ENCODE measurements at places on chromosomes 12 and 14.

- DNase-seq = no peak
These were observed 155.2 kb upstream of the ALG10B start for GRCh38 chr12:38161123-38162000.

DNA sequence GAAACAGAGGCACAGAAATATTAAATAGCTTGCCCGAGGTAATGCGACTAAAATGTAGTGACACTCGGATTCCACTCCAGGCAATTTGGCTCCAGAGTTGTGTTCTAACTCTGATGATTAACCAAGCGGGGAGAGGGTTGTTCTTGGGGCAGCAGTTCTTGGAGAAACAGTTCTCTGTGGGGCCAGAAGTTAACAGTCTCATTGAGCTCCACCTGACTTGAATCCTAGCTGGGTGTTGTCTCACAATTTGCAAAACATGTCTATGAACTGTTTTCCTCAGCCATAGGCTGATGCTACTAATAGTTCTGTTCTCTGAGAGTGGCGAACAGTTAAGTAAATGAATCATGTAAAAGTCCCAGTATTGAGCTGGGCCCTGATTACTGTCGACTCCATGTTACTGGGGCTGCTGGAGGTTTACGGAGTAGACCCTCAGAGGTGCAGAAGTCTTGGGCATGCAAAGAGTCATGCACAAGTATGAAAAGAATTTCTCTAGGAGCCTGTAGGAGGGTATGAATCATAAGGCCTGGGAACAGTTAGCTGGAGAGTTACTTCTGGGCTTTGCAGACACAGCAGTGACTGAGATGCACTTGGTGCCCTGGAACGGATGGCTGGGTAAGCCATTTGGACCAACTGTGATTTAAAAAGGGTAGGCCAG lies 15.4 kb upstream of the NIN start:
- DNase-seq = no peak

DNA sequence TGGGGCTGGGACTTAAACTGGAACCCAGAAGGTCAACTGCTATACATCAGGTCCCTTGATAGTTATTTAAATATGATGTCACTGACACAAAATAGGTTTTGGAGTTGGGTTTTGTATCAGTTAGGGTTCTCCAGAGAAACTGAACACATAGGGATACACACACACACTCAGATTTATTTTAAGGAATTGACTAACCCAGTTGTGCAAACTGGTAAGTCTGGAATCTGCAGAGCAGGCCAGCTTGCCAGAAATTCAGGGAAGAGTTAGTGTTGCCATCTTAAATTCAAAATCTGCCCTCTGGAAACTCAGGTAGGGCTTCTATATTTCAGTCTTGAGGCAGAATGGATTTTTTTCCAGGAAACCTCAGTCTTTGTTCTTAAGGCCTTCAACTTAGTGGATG lies 36.9 kb downstream of the MAPK1IP1L start:
- DNase-seq = no peak

DNA sequence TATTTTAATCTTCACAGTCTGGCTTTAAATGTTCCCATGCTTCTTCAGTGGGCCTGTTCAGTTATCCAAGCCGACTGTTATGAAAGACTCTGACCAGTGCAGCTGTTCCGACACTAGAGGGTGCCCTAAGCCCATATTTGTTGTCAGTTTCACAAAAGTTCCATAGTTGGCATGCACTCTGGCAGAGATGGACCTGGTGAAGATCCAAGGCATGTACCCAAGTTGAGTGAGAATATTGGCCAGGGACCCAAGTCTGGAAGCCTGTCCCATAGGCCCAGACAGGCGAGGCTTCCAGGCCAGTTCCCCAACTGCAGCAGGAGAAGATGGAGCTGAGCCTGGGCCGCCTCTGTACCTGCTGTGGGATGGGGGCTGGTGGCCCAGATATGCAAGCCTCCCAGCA lies 27.4 kb upstream of the GUCY2C start:
- no peak for DNase-seq

DNA sequence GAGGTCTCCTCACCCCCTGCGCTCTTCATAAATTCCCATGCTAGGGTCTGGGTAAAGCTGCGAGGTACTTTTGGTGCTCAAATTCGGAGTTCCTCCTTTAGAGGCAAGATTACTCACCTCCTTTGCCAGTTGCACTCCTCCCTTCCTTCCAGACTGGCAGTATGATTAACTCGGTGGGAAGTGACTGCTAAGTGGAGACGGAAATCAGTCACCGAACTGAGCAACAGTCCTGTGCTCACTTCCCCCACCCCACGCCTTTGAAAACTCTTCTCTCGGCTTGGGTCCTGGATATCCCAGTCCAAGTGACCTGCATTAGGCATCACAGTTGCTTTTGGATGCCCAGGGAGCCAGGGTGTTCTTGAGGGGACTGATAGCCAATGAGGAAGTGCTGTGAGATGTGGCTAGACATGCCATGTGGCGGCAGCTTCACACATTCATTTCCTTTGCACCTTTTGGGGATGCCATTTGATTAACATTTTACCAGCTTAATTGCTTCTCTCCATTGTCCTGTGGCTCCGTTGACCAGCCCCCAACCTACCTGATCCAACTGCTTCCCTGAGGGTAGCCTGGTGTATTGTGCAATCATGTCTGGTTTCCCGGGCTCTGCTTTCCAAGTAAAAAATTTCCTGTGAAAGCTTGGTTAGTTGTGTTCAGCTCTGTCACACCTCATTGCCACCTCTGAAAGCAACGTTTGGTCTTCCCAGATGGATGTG lies 840 bp downstream of the PNP start:
- peak; percentile 52 for DNase-seq

- DNase-seq = no peak
These were observed 23.8 kb downstream of the CFAP251 start for GRCh38 chr12:121942145-121942718.

GRCh38 chr12:13851828-13852227 lies 129.6 kb downstream of the GRIN2B start:
- DNase-seq = no peak

- no peak for DNase-seq
These were observed 18.5 kb upstream of the GRIP1 start for GRCh38 chr12:66697404-66697803.

DNA sequence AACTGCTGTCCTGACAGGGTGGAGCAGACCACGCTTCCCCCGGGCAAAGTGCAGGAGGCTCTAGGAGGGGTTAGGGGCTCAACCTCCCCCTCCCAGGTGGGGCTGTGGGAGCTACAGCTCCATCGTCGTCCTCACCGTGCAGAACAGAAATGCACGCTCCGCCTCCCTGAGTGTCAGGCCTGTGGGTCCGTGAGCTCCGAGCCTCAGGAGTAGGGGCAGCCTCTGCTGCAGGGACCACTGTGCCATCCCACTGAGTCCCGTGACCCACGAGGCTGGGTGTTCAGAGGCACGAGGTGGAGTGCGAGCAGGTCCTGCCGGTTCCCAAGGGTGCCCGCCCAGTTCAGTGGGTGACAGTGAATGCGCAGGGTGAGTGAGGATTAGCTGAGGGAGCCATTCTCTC lies 48.6 kb downstream of the CACNA1C start:
- DNase-seq = no peak

DNA sequence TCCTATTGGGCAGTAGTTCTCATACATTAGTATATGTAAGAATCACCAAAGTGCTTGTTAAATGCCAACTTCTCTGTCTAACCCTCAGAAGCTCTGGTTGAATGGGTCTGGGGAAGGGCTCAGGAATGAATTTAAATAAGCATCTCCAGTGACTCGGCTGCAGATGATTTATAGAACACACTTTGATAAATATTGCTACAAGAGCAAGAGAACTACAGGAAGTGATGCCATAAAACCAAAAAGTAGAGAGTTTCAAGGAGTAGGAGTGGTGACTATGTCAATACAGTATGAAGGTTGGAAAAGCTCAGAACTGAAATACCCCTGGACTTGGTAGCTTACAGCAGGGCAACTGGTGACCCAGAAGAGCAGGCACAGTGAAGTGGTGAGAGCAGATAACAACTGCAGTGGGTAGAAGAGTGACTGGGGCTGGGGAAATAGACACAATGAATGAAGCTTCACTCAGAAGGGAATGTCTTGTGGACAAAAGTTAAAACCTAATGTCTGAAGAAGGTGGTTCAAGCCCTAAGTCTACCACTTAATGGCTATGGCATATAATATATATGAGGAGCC lies 8.0 kb upstream of the PLEKHA5 start:
- DNase-seq = no peak

DNA sequence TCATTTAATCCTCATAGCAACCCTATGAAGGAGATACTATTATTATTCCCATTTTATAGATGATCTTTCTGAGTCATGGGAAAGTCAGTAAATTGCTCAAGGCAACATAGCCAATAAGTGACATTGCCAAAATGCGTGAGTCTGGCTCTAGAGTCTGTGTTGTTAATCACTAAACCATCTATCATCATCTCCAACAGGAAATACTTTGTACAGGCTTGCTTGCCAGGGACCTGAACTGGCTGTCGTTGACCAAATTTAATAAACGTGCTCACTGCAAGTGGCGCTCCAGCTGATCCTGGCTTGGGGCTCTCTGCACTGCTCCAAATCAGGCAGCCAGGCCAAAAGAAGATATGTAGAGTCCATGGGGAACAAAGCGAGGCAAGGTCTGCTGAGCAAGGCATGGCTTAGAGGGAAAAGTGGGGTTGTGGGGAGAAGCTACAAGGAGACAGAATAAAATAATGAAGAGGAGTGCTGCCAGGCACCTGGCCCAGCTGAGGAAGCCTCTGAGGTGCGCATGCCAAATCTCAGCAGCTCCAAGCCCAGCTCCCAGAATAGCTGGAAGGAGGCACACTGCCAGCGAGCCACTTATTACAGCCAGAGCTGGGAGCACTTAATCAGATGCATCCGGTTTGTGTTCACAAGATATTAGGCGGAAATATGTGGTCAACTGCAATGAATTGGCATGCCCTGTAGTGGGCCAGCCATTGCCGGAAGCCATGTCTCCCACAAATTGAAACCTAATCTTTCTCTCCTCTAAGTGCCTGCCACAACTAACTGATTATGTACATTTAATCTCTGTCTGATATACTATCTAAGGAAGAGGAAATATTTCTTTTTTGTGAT lies 43.3 kb upstream of the PTPRO start:
- DNase-seq = peak; percentile 64

- no peak for DNase-seq
These were observed 393.6 kb downstream of the DPF3 start for GRCh38 chr14:72500234-72500838.

- no peak for DNase-seq
These were observed 176.6 kb downstream of the BCL11B start for GRCh38 chr14:99095369-99095768.

DNA sequence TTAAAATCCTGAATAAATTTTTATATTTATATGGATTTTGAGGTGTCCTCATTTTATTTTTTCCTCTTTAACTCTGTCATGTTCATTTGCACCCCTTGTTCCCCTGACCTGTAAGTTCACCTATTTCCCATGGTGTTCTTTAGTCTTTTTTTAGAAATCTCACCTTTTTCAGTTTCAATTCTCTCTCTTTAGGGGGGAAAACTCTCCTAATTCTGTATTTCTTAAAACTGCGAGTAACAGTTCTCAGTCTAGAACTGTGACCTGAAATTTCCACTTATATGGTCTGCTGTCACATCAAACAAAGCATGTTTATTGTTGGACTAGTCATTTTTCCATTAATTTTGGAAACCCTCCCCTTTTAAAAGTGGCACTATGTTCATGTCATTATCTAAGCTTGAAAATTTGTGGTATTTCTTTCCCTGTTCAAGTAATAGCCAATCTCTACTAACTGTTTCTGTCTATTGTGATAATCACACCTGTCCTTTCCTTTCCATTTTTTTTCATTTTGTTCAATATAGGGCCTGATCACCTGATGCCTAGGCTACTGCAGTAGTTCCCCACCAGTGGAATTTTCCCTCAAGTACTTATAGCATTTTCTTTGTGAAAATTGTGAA lies 14.0 kb upstream of the FBXO33 start:
- DNase-seq = no peak

GRCh38 chr14:70776197-70776596 lies 33.1 kb downstream of the MAP3K9 start:
- DNase-seq = no peak

GRCh38 chr12:104459368-104459909 lies 2.7 kb downstream of the CHST11 start:
- no peak for DNase-seq

DNA sequence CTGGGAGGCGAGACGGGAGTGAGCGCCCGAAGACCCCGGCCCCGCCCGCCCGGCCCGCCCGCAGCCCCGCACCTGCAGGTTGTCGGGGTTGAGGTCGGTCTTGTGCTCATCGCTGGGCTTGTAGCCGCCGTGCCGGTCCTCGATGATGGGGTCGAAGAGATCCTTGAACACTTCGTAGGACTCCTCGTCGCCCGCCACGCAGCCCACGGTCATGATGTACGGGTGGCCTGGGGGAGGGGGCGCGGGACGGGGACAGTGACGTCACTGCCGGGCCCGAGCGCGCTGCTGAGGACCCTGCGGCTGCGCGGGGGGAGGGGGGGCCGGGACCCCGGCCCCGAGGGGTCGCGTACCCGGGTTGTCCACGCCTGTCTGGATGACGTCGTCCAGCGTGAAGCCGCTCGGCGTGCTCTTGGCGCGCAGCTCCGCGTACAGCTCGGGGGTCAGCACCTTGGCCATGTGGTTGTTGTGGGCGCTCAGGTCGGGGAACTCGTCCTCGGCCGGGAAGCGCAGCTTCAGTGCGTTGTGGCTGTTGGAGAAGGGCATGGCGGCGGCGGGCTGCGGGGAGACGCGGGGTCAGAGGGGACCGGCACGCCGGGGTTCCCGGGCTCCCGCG lies 573 bp downstream of the CKB start:
- DNase-seq = peak; percentile 68

DNA sequence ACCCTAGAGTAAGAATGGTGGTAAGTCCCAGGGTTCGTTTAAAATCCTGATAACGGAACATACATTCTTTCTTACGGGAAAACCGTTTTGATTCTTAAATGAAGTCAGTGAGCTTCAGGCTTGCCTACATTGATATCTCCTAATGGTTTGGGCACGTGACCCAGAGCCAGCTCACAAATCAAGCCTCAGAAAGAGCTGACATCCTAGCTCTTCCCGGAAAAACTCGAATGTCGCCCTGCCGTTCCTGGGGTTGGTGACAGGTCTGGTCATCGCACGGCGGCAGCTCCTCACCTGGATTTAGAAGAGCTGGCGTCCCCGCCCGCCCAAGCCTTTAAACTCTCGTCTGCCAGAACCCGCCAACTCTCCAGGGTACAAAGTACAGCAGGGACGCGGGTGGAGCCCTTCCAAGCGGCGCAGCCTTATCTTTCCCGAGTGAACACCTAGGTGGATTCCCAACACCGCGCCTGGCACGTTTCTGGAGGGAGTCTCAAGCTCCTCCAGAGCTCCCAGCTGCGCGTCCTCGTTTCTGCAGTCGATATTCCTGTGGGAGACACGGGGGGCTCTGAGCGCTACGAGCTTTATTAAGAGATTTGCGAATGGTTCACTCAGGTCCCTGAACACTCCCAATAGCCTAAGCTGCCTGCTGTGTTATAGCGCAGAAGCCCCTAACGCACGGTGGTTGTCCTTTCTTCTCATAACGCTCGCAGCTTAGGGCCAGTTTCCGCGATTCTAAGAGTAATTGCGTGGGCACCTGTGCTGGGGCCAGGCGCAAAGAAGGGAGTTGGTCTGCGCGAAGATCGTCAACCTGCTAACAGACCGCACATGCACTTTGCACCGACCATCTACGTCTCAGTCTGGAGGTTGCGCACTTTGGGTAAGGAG lies at the start of gene SSTR1:
TSS of gene SSTR1 (plus strand) at position 169 of the 882 bp plus-strand sequence. CDS start 1,486 bp downstream, outside the sequence.
- DNase-seq = peak; percentile 89

Measured in mucosa of descending colon (tissue), 3 donors.